Bone marrow (tissue), 2 donors: ENCODE measurements at places on chromosomes 13 and 19.

GRCh38 chr19:50255115-50255514, 51.7 kb downstream of the MYH14 start:
- no peak for DNase-seq

GRCh38 chr13:89227356-89227755, 1556.2 kb downstream of the SLITRK5 start:
- DNase-seq, result no peak

DNA sequence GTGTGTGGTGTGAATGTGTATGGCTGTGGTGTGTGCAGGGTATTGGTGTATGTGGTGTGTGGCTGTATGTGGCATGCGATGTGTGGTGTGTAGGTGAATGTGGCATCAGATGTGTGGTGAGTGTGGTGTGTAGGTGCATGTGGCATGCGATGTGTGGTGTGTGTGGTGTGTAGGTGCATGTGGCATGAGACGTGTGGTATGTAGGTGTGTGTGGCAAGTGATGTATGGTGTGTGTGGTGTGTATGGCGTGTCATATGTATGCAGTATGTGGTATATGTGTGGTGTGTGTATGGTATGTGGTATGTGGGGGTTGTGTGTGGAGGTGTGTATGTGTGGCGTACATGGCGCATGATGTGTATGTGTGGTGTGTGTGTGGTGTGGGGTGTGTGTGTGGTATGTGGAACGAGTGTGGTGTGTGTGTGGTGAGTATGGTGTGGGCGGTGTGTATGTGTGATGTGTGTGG, 63.4 kb downstream of the PEPD start:
- no peak for DNase-seq

GRCh38 chr13:21849323-21849722, 178.4 kb downstream of the FGF9 start:
- DNase-seq, result peak; percentile 1

GRCh38 chr19:16327911-16328823, 3.5 kb downstream of the KLF2 start:
- peak; percentile 72 for DNase-seq

DNA sequence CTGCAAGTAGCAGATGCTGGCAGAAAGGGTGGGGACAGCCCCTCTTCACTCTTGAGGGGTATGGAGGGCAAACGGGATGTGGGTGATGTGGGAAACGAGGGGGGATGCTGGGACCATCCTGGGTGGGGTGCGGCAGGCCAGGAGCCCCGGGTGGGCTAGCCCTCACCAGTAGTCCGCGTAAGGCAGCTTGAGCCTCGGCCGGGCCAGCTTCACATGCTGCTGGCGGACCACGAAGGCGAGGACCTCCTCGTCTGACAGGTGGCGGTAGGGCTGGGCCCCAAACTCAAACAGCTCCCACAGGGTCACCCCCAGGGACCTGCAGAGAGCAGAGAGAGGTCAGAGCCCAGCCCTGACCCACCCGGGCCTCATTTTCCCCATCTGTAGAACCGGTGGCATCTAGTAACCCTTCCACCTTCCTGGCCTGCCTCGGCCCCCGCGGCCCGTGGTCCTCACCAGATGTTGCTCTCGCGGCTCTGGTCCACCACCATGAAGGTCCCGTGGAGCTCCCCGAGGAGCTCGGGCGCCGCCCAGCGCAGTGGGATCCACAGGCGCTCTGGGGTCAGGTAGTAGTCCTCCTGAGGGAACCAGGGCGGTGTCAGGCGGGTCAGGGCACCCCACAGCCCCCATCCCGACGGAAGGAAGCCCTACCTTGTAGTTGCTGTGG, 10.7 kb downstream of the LMTK3 start:
- DNase-seq, result no peak

- no peak for DNase-seq
Measured at GRCh38 chr19:31392464-31392863, 43.2 kb upstream of the TSHZ3 start.

- no peak for DNase-seq
Measured at GRCh38 chr13:73521290-73521624, 462.5 kb downstream of the KLF5 start.

GRCh38 chr19:28705008-28705407, 507.9 kb downstream of the UQCRFS1 start:
- DNase-seq, result no peak

DNA sequence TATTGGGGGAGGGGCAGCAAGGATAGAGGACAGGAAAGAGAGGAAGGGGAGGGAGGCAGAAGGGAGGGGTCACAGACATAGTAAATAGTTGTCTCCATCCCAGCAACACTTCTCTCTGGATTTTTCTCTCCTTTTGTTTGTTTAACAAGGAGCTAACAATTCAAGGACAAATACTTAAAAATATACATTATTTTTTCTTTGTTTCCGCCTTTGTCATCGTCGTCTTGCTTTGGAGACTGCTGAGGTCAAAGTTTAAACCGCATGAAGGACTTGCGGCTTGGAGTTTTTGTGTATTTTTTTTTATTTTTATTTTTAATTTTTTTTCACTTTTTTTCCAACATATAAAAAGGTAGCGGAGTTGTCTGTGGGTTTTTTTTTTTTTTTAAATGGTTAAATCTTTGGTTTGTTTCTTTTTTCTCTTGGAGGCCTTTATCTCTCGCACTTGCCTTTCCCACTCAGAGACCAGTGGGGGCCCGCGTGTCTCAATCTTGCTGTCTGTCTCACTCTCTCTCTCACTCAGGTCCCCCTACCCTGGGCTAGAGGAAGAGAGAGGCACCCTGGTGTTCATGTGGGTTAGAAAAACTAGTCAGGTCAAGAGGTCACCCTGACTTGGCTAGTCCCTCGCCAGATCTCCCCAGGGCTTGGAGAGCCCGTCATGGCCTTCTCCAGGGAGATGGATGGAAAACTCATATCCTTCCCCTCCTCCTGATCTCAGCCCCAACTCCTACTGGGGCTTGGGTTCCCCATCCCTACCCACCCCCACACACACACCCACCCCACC, 11.0 kb downstream of the ZNF574 start:
- DNase-seq, result no peak

DNA sequence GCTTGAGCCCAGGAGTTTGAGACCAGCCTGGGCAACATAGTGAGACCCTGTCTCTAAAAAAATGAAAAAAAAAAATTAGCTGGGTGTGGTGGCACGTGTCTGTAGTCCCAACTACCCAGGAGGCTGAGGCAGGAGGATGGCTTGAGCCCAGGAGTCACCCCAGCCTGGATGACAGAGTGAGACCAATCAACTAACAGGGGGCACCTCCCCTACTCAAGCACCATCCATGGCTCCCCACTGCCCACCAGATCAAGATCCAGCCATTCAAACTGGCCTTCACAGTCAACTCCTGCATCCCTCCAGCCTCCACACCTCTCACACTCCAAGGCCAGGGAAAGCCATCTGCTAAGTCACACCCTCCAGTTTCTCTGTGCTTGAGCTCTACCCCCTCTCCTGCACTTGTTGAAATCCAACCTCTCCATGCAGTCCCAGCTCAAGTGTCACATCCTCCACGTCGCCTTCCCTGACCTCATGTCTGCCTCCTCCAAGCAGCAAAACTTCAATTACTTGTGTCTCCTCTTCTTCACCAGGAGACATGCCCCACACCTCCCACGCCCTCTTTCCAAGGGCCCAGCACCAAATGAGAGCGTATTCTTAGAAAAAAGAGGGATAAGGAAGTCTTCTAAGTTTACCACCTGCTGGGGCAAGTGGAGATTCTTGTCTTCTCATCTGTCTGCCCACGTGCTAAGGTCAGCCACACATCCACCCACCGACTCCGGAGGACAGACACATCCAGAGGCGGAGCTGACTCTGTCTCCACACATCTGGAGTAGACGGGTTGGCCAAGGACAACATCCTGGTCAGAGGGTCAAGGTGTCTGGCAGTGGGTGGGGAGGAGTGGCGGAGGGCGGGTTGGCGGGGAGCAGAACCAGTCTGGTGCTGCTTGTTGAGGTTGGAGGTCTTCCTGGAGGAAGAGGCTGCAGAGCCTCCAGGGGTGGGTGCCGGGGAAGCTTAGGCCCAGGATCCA, 974 bp upstream of the CYP4F22 start:
- DNase-seq, result no peak

DNA sequence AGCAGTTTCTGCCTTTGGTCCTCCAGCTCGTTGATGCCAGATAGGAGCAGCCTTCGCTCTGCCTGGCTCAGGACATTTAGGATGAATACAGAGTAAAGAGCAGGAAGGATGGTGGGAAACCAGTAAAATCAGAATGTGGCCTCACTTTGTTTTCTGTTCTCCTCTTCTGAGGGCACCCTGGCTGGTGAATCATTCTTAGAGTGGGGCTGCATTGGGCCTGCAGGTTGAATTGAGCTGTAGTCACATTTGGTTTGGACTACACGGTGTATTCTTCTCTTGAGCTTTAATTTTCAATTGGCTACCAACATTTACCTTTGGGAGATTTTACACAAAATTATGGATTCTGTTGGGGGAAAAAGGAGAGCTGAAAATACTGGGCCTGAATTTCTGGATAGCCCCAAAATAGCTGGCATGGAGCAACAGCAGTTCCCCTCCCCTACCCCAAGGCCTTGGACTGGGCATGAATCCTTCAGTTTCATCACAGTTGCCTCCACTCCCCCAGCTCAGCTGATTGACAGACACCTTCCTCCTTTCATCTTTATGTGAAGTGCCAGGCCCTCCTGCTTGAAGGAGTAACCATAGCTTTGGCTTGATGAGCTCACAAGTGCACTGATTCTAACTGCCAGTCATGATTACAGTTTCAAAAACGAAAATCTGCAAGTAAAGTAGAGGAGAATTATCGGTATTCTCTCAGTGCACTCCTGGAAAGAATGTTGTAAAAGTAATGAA, 24.3 kb downstream of the ERCC5 start:
- DNase-seq, result no peak

GRCh38 chr19:33000510-33000909, 28.5 kb downstream of the FAAP24 start:
- no peak for DNase-seq

DNA sequence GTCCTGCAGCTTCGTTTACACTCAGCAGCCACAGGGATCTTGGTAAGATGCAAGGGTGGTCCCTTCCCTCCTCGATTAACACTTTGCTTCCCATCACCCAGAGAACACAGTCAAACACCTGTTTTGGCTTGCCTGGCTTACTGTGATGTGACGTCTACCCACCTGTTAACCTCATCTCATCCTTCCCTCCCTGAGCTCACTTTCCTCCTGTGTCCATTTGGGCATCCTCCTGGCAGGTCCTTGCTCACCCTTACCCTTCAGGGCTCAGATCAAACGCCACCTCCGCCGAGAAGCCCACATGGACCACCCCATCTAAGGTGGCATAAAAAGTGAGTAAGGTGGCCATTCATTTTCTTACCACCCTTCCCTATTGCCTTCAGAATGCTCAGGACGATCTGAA, 9.2 kb downstream of the FIZ1 start:
- no peak for DNase-seq

DNA sequence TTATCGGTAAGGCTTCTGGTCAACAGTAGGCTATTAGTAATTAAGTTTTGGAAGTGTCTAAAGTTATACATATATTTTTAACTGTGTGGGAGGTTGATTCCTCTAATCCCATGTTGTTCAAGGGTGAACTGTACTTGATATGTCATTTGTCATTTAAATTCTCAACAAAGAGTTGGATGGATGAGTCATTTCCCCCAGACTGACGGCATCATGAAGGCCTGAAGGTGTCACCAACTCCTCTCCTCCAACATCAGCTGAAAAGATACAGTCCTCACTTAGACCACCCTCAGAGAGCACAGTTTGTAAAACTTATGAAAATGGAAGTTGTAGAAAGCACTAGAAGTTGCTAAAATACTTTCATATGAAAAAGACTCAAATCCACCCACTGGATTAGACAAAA, 48.8 kb downstream of the DCLK1 start:
- no peak for DNase-seq

DNA sequence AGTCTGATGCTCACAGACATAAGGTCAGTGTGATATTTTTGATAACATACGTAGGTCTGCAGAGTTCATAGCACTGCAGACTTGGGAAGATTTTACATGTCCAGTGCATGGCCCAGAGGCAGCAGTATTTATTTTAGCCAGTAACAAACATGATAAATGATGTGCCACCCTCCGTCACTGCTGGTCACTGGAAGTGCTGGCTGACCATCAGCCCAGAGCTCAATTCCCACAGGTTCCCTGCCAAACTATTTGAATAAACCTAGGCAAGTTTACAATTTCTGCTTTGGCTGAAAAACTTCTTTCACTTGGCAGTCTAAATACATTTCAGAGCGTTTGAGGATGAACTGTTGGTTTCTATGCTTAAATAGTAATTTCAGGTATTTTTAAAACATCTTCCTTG, 135.5 kb upstream of the EDNRB start:
- DNase-seq, result no peak

DNA sequence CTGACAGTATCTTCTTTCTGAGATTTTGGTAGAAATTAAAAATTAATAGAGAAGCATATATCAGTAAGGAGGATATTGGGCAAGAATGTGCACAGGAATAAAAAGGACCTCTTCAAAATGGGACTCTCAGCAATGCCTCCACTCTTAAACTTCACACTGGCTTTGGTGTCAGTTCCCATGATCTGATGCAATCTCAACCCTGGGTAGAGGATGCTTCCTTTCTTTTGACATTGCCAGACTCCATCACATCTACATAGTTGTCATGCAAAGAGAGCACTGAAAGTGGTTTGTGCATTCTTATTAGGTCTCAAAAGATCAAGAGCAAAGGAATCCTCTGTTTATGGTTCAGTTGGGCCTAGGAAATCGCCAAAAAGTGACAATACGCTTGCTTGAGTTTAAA, 26.3 kb downstream of the STARD13 start:
- no peak for DNase-seq

DNA sequence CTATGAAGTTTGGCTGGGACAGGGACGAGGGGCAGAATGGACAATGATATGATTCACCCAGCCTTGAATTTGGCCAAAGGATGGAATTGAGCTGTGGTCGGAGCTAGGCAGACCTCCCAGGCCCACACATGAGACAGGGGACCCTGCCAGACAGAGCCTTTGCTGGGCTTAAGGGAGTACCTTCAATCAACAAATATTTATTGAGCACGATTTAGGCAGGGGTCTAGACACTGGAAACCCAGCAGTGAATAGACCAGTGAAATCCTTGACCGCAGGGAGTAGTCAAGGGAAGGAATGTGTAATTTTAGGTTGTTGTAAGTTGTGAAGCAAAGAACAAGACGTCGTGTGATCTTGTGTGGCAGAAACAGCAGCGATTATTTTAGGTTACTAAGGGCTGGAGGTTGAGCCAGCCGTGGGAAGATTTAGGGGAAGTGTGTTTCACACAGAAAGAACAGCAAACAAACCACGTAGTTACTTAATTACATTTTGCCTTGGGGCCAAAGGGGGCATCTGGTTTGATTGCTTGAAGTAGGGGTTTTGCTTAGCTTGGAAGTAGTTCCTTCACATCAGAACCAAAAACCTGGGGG, 16.9 kb upstream of the AP1M2 start:
- peak; percentile 9 for DNase-seq

GRCh38 chr13:79227418-79227817, 178.6 kb downstream of the RBM26 start:
- DNase-seq, result no peak

DNA sequence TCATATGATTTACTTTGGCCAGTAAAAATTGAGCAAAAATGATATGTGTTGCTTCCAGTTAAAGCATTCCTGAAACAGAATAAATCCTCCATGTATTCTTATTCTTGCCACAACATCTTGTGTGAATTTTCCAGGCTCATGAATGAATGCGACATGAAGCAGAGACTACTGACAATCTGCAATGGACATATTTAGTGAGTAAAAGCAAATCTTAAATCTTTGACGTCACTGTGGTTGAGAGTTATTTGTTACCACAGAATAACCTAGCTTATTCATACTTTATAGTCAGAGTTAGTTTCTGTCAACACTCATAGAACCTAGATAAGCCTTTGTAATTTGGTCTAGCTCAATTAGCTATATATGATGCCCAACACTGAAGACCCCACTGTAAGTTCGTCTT, 1443.1 kb downstream of the PCDH9 start:
- no peak for DNase-seq
